HAP-1 (cell line): ENCODE measurements at places on chromosomes 13 and 19.
A peak's percentile ranks its signal among the peaks of the same experiment; 100 is the strongest.

GRCh38 chr13:114319441-114319913 is 5.2 kb downstream of the CHAMP1 start:
- DNase-seq = no peak

DNA sequence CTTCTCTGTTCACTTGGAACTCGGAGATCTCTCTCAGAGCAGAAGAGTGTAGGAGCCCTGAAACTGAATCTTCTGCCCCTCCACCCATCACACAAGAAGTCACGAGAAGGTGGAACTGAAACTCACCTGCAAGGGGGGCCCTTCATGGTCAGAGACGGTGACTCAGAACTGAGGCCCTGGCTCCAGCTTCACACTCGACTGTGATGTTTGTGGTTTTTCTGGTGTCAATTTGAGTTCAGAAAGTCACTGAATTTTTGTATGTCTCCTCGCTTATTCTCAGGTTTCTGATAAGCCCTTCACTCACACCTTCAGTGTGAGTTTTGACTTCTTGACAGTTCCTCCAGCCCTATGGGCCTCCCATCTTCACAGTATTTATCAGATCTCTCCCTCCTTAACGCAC is 23.1 kb downstream of the SIGLEC5 start:
- DNase-seq = no peak

DNA sequence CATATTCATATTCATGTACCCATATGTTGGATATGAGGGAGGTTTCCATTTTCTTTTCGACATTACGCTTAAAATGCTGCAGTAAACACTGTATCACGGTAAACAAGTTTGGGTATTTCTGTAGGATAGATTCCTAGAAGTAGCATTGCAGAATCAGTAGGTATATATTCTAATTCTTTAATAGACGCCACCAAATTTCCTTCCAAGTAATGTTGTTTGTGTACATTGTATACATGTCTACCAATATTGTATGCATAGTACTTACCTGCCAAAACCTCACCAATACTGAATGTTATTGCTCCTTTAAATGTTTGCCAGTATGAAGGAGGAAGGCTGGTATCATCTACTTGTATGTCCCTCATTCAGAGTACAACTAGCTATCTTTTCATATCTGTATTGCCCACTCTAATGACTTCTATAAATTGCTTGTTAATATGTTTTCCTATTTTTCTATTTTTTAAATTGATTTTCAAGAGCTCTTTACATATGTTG is 56.1 kb upstream of the ZNF536 start:
- no peak for DNase-seq

DNA sequence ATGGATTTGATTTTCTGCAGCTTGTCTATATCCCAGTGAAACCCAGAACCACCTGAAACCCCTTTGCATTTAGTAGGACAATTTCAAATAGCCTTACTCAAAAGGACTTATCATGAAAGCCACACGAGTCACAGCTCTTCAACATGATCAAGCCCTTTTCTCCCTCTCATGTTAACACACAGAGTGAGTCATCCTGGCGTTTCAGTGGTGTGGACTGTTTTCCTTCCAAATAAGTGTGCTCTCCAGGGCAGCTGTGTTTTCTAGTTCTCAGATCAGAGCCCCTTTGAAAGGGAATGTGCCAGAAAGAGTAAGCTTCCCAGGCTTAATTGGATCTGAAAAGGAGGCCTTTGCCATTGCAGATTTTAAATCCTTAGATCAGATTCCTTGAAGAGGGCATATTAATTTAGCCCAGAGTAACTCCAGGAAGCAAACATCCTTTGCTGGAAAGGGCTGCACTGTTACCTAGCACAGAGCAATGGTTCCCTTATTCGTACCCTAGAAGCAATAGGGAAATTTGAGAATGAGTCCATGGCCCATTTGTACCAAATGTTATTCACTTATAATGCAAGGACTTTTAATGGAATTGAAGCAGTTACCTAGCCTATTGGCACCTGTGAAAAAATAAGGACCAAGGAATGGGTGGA is 51.3 kb downstream of the ERICH6B start:
- no peak for DNase-seq

GRCh38 chr13:49908637-49909036 is 27.5 kb downstream of the SPRYD7 start:
- peak; percentile 42 for DNase-seq

GRCh38 chr13:75702476-75702875 is 66.3 kb downstream of the LMO7 start:
- no peak for DNase-seq

DNA sequence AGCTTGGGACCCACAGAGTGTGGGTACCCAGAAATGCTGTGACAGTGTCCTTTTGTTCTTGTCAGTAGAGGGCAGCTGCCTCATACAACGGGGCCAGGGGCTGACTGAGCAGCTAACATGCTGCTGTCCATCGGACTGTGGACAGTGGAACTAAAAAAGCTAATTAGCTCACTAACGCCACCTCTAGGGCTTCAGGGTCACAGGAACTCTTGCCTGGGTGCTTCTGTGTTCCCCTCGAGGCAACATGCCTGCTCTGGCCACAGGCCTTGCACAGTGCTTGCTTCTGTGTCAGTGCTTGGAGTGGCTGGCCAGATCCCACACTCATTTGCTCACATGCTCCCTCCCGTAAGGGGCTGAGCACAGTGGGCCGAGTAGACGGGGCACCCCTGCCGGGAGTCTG is 377.0 kb downstream of the OLFM4 start:
- peak; percentile 22 for DNase-seq

DNA sequence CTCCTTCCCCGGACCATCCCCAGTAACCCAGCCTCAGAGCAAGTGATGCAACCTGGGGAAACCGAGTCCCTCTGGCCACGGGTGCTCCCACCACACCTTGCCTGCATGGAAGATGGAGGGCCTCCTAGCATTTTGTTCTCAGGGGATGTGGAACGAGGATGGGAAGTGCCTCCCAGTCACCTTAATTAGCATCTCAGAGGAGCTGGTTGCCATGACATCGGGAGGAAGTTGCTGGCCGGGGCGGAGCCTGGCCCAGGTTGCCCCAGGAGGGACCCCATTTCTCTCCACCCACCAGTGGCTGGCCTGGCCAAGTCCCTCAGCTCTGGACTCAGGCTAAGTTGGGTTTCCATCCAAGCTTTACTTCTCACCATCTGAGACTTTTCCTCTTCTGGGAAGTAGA is 24.1 kb upstream of the PTPRS start:
- no peak for DNase-seq

GRCh38 chr19:38168637-38169036 is 55.4 kb downstream of the DPF1 start:
- DNase-seq = no peak

GRCh38 chr13:83666141-83666540 is 216.1 kb downstream of the SLITRK1 start:
- DNase-seq = no peak

GRCh38 chr13:91168386-91168711 is 179.1 kb upstream of the MIR17HG start:
- no peak for DNase-seq

DNA sequence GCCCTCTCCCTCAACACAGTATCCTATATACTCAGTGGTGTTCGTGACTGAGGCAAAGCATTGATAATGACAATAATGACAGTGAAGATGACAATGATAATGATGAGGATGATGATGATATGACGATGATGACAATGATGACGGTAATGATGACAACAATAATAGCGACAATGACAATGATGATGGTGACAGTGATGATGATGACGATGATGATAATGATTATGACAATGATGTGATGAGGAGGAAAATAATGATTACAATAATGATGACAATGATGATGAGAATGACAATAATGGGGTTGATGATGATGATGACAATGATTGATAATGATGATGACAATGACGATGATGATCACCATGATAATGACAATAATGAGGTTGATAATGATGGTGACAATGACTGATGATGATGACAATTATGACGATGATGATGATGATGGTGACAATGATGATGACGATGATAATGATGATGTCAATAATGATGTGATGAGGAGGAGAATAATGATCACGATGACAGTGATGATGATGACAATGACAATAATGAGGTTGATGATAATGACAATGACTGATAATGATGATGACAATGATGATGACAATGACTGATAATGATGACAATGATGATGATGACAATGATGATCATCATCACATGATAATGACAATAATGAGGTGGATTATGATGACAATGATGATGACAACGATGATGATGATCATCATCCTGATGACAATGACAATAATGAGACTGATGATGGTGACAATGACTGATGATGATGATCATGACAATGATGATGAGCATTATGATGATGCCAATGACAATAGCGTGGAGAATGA is 16.7 kb downstream of the ELSPBP1 start:
- no peak for DNase-seq

GRCh38 chr19:16625163-16625958 is 2.6 kb downstream of the MED26 start:
- DNase-seq = no peak

- no peak for DNase-seq
Measured at GRCh38 chr13:100818711-100819110, 144.1 kb upstream of the TMTC4 start.

- no peak for DNase-seq
Measured at GRCh38 chr13:82719987-82720386, 1162.3 kb downstream of the SLITRK1 start.

GRCh38 chr13:45224176-45224575 is 23.3 kb upstream of the KCTD4 start:
- no peak for DNase-seq

GRCh38 chr13:111325146-111325890 is 4.9 kb downstream of the TEX29 start:
- no peak for DNase-seq

DNA sequence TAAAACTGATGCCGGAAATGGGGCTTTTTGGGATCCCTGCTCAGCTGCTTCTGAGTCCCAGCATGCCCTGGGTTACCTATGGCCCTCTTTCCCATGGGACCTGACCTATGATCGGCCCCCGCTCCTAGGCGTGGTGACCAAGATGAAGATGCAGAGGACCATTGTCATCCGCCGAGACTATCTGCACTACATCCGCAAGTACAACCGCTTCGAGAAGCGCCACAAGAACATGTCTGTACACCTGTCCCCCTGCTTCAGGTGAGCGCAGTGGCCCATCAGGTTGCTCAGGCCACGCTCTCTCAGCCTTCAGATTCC is 1.5 kb downstream of the RPS11 start:
- no peak for DNase-seq

DNA sequence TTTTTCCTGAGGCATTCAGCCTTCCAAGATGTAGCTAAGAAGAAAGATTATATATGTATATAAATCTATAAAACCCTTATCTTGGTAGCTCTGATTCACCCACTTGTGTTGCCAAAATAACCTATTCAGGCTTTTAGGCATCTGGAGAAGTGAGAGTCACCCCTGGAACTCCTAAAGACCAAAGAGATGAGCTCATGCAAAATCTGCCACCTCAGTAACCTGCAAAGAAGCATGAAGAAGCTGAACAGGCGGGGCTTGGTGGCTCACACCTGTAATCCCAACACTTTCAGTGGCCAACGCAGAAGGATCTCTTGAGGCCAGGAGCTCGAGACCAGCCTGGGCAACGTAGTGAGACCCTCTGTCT is 393.7 kb downstream of the FOXO1 start:
- no peak for DNase-seq

DNA sequence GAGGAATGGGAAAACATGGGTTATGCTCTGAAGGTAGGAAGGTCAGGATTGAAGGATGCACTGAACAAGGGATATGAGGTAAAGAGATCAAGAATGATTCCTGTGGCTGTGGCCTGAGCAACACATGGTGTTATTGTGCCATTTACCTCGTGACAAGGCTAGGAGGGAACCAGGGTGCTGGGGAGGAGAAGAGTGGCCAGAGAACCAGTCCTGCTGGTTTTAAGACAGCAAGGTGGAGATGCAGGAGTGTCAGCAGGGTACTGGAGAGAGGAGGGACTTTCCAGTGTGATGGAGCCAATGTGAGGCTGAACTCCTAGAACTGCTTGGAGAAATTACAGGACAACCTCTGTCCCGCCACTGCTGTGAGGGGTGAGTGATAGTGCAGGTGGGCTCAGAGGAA is 282.4 kb downstream of the MYO16 start:
- DNase-seq = no peak

GRCh38 chr19:34364830-34365462 is at the start of gene GPI:
TSS of gene GPI (plus strand) at chr19:34365196. CDS start at chr19:34365267, 71 bp downstream.
- peak; percentile 33 for DNase-seq

GRCh38 chr19:32178956-32179355 is 166.5 kb upstream of the ZNF507 start:
- DNase-seq = no peak

- no peak for DNase-seq
Measured at GRCh38 chr19:4295972-4296771, 6.0 kb downstream of the TMIGD2 start.

DNA sequence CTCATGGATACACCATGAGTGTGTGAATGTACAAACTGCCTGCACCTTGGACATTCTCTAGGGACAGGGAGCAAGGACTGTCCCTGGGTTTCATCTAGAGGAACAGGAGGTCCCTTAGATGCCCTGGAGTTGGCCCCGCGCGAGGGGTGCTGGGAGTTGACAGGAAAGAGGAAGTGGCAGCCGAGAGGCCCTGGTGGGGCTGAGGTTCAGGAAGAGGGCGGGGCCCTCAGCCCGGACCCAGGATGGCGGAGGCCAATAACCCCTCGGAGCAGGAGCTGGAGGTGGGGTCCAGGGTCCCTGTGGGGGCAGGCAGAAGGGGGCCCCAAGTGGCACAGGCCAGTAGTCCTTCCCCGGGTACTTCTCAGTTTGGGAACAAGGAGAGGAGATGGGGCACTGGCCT is 6.9 kb downstream of the PKN1 start:
- DNase-seq = no peak

DNA sequence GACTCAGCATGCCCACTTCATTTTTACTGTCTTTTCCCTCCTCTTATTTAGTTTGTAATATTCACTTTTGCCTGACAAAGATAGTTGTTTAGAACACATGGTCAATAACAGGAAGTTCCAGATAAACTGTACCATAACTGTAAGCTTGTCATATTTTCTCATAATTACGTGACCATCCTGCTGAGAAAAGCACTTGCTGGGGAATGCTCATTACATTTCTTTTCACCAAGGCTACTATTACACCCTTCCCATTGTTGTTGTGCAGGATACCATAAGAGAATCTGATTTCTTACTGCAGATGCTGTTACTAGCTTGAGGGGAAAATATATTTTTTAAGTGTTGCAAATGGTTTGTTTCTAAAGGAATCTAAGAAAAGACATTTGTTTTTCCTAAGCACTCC is 111.7 kb upstream of the SLITRK6 start:
- no peak for DNase-seq

- peak; percentile 75 for DNase-seq
Measured at GRCh38 chr19:862581-863314, 3.3 kb downstream of the CFD start.
